Right lobe of liver (tissue), 6 donors: ENCODE measurements at places on chromosomes 16 and 17.
A peak's percentile ranks its signal among the peaks of the same experiment; 100 is the strongest.

GRCh38 chr16:72443809-72444208, 271.9 kb upstream of the PMFBP1 start:
- DNase-seq, result no peak

GRCh38 chr17:44071198-44071520, 624 bp downstream of the G6PC3 start:
- no peak for DNase-seq

DNA sequence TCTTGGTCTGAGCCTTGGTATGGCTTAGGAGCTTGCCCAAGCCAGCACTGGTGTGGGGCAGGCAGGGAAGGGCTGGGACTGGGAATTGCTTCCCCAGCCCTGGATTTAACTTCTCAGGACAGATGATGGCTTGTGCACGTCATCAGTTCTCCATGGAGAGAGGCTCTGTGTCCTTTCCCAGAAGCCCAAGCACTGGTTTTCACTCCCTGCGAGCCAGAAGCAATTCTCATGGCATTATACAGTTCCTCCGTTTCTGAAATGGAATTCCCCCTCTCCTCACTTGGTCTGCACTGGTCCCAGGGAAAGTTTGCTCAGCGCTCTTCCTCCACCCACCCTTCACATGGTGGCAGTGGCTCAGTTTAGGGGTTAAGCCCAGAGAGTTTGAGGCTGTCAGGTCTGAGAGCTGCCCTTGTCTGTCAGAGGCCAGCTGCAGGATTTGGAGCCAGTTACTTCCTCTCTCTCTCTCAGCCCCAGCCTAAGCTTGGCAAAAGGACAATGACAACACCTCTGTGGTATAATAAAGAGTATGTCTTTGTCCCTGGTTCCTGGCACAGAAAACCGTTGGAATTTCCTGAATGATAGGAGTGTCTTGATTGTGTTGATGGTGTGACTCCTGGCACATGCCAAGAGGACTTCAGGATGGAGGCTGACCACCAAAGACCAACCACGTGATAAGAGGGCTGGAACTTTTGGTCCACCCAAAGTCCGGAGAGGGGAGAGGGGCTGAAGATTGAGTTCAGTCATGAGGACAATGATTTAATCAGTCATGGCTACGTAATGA, 219.6 kb upstream of the TNRC6C start:
- no peak for DNase-seq

- DNase-seq, result no peak
Observed at GRCh38 chr17:20073055-20073979, 64.2 kb downstream of the SPECC1 start.

GRCh38 chr17:18377437-18378204, at the start of gene EVPLL:
EVPLL (plus strand) TSS chr17:18377778; CDS start chr17:18380938, 3,160 bp downstream.
- peak; percentile 77 for DNase-seq

GRCh38 chr16:72848028-72848400, 199.9 kb downstream of the ZFHX3 start:
- no peak for DNase-seq

DNA sequence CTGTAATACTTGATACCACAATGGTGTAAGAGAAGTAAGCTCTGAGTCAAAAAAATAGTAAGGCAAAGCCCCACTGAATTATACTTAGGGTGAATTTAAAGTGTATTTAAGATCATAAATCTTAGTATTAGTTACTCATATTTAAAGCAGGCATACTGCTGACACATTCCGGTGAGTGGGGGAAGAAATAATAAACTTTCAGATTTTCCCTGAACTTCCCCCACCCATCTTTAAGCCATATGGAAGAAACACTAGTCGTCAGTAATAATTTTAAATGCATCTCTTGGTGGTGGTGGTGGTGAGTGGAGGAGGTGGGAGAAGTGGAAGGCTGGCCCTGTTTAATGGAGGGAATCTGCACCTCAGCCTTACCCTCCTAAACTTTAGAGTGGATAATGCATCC, 20.5 kb downstream of the MPHOSPH6 start:
- no peak for DNase-seq

DNA sequence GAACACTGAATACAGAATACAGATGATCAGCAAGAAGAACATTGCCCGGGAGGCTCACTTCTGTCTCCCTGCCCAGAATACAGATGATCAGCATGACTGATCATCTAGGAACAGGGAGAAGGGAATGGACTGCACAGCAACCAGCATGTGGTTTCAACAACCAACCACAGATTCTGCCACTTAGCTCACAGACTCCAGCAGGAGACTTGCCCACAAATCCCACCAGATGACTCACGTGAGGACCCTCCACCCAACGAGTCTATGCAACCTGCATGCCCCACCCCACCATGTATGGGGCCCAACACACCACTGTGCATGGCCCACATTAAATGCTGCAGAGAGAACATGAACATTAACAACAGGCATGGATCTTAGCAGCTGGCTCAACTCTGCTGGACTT, 36.1 kb upstream of the ALOX12 start:
- DNase-seq, result no peak

GRCh38 chr16:64159976-64160375, 961.9 kb downstream of the CDH11 start:
- DNase-seq, result no peak

GRCh38 chr16:71319999-71320398, 30.8 kb upstream of the CMTR2 start:
- DNase-seq, result no peak

GRCh38 chr16:46720619-46721018, 27.5 kb downstream of the MYLK3 start:
- DNase-seq, result no peak

- DNase-seq, result no peak
Observed at GRCh38 chr17:81500047-81500446, 12.6 kb downstream of the ACTG1 start.

GRCh38 chr16:15701975-15702970, 52.2 kb downstream of the NDE1 start:
- no peak for DNase-seq

DNA sequence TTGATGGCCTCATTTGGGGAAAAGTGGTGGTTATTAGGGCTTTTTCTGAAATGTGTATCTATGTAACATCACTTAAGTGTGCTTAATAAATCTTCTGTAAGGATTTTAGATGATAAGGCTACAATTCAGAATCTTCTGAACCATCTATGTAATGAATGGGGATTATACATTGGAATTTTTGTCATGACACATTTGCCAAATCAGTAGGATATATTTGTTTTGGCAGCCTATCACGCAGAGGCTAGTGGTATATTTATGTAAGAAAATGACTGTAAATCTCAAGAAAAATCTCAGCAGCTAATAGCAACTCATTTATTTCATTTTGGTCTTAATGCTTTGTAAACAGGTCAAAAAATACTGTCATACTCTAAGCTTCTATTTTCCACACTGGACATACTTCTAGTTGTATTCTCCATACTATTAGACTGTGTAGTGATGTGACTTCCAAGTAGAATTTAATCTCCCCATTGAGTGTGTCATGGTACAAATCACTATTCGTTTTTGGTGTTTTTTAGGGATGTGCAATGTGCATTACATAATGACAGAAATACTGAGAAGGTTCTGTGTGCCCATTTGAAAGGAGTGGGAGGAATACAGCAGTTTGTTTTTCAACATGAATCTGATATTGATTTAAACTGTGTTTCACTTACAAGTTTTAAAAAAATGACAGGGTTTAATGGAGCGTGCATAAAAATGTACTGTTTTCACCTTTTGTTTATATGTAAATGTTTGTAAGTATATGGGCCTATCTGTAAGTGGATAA, 29.2 kb downstream of the CLUH start:
- no peak for DNase-seq

- no peak for DNase-seq
Observed at GRCh38 chr16:78571898-78572358, 472.5 kb downstream of the WWOX start.

- no peak for DNase-seq
Observed at GRCh38 chr17:48594538-48595277, 1.1 kb upstream of the HOXB5 start.

GRCh38 chr17:17531156-17531555, 35.0 kb upstream of the RASD1 start:
- DNase-seq, result no peak

DNA sequence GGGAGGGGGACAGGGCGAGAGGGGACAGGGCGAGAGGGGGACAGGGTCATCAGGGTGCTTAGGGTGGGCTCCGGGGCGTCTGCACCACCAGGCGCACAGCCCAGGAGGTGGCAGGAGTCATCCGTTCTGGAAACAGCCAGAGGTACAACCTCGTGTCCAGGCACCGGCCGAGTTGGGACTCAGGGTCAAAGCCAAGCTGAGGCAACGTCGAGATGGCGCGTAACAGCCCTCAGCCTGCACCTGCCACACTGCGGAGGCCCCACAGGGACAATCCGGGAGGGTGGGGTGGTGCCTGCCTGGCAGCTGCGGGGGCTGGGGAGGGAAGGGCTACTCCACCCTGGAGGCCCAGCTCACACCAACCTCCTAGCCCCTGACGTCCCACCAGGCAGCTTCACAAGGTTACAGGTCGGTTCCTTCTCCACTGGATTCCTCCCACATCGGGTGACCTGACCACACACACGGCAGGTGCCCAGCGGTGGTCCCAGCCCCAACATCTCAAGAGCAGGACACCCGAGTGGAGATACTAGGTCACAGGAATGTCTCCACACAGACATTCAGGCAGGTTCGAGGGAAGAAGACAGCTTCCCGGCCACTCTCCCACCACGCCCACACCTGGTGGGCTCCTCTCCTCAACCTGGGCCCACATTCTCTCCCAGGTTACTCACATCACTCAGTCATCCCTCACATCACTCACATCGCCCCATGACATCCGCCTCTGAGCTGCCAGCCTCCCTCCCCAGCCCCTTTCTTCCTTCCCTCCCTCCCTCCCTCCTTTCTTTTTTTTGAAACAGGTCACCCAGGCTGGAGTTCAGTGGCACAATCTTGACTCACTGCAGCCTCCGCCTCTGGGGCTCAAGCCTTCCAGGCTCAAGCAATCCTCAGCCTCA, 47.3 kb downstream of the RPH3AL start:
- peak; percentile 55 for DNase-seq

- DNase-seq, result no peak
Observed at GRCh38 chr17:9443811-9444210, 131.8 kb downstream of the STX8 start.

DNA sequence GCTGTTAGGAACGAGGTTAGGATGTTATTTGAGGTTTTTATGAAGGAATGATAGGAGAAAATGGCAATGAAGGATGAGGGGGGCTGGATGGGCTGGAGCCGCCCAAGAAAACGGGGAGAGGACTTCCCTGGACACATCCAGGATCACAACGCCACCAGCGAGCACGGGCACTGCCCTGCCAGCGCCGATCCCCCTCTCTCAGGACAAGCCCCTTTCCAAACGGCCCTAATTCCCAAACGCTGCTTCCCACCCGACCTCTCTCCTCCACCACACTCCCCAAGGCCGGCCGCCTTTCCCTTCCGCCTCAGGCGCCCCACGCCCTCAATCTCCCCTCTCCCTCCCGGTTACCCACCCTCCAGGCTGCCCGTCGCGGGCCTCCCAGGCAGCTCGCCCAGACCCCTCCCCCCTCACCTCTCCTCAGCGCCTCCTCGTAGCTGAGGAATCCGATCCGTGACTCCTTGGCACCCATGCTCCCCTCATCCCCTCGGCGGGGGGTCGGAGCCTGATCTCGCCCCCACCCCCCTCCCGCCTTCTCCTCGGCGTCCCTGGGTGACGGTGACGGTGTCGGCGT, 377 bp downstream of the USP32 start:
- no peak for DNase-seq

DNA sequence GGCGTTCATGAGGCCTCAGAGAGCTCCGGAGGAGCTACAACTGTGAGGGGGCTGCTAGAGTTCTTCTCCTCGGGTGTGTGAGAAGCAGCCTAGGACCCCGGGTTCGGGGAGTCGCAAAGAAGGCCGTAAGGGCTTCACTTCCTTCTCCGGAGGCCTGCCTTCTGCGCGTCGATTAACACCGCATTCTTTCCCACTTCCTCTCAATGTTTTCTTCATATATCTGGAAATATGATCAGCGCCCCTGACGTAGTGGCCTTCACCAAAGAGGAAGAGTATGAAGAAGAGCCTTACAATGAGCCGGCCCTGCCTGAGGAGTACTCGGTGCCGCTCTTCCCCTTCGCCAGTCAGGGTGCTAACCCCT, 449 bp downstream of the SMCR8 start:
- DNase-seq, result no peak

DNA sequence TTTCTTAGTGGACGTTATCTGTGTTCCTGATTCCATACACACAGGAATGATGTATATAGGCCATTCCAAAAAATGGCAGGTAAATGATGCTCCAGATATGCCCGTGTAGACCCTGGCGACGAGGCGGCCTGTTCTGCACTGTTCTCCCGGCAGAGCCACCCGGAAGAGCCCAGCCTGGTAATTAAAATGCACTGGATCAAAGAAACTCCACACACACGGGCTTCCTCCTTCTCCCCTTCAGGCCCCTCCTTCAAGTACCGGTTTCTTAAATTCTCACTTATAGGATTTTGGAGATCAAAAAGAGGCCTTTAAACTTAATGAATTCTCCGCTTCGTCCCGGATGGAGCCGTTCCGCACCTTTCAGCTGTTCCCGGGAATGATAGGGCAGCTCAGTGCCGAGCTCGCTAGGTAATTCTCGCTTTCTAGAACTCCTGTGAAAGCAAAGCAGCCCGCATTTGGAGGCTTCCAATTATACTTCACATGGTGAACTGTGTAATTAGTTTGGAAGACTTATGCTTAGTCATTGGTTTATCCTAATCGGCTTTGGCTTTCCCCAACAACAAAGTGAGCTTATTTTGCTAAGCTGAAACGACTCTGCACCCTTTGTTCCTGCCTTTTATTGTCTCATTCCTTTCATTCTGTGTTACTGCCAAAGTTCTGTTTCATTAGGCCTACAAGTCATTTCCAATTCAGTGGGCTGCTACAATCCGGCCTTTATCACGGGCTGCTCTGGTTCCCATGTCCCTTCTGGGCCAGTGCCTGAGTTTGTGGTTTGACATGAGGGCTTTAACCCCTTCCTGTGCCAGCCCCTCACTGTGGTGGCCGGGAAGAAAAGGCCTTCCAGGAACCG, 150.0 kb downstream of the MSI2 start:
- DNase-seq, result no peak

DNA sequence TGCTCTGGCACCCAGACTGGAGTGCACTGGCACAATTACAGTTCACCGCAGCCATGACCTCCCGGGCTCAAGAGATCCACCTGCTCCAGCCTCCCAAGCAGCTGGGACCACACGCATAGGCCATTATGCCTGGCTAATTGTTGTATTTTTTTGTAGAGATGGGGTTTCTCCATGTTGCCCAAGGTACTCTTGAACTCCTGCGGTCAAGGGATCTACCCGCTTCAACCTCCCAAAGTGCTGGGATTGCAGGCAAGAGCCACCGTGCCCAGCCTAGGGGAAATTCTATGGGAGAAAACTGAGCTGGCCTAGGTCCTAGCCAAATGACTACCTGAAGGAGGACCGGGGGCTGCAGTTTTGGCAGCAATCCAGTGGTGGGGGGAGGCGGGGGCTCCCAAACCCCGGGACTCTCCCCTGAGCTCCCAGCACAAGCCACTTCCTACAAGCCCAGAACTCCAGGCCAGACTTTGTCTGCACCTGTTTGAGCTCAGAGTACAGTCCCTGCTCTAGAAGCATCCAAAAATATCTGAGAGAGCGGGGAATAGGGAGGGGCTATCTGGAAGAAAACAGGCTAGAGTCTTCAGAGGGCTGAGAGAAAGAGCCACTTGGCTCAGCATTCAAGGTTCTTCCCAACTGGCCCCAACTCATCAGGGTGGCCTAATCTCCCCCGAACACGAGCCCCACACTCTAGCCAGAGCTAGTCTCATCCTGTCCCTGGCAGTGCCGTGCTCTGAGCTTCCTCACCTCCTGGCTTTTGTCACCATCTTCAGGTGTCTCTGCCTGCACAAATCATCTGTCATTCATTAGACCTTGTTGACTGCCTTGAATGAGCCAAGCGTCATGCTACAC, 9.1 kb downstream of the SRL start:
- DNase-seq, result no peak

GRCh38 chr17:38908676-38909181, 16.7 kb upstream of the LASP1NB start:
- peak; percentile 45 for DNase-seq
